ENCODE measurements at places on chromosomes 5 and 9.

DNA sequence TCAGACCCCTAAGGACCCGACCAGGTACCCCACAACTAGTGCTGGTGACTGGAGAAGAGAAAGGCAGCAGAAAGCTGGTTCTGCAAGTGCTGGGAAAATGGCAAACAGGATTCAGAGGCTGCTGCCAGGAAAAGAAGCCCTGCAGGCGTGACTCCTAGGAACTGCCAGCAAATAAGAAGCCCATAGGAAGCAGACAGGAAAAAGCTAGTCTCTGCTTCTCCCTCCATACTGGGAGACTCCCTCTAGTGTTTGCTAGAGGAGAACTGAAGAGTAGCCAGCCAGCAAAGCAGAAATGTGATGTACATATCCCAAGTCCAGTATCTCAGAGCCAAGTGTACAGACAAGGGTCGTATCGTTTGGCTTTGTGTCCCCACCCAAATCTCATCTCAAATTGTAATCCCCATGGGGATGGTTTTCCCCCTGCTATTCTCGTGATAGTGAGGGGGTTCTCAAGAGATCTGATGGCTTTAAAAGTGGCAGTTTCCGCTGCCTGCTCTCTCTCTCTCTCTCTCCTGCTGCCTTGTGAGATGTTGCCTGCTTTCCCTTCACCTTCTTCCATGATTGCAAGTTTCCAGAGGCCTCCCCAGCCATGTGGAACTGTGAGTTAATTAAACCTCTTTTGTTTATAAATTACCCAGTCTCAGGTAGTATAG, 38.1 kb upstream of the TUSC1 start:
- no peak for DNase-seq

- no peak for DNase-seq
Observed at GRCh38 chr5:881551-881935, 11.1 kb downstream of the BRD9 start.

DNA sequence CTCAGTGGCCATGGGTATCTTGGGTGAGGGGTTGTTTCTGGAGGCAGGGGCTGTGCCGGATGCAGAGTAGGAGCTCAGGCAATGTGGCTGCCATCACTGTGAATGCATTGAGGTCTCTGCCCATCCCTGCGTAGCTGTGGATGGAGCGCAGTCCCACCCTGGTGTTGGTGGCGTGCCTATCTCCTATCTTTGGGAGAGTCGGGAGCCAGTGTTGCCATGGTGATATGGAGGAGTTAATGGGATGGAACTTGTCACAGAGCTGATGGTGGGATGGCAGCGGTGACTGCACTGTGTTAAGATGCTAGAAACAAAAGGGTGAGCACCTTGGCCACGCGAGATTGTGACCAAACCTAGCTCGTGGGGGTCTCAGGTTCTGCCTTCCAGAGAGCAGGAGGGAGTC, 197.3 kb downstream of the MELK start:
- no peak for DNase-seq

- DNase-seq: no peak
Observed at GRCh38 chr5:129771058-129771838, 23.4 kb downstream of the MINAR2 start.

GRCh38 chr9:86116425-86116824, 17.1 kb upstream of the GOLM1 start:
- no peak for DNase-seq

GRCh38 chr9:100027543-100027942, 71.3 kb downstream of the ERP44 start:
- DNase-seq: no peak

DNA sequence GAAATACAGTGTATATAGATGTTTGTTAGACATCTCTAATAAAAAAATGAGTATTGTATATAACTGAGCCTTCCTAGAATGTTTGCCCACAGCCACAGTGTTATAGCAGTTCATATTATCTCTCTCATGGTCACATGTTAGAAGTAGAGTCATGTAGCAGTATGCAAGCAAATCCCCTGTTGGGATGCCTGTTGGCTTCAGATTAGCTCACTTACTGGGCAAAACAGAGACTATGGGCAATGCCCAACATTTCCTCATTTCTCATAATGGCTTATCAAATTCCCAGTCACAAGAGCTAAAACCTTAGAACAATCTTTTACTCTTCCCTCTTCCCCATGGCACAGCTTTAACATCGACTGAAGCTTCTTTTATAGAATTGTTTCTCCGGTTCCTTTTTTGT, 27.0 kb upstream of the PDCD1LG2 start:
- DNase-seq: no peak

DNA sequence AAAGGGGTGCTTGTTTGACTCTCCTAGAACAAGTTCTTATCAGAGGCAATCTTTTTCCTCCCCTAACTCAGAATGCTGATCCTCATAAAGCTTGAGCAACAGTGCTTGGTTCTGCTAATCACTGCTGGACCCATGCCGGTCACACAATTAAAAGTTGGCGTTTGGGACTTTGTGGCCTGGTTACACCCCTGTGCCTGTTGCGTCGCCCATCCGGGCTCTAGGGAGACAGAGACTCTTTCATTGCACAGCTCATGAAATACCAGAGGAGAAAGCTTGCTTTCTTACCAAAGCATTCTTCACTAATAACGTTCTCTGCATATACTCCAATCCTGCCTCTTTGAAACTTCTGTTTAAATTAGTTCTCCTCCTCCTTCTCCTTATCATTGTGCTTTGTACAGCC, 301.1 kb downstream of the NR3C1 start:
- no peak for DNase-seq

DNA sequence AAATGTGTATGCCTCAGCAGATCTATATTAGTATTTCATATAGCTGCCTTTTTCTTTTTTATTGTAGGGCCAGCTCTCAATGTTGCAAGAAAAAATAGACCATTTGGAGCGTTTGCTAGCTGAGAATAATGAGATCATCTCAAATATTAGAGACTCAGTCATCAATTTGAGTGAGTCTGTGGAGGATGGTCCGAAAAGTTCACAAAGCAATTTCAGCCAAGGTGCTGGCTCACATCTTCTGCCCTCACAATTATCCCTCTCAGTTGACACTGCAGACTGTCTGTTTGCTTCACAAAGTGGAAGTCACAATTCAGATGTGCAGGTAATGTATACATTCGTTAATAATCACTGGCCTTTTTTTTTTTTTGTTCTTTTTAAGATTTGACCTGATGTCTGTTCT, 23.7 kb downstream of the MAN2A1 start:
- no peak for DNase-seq

DNA sequence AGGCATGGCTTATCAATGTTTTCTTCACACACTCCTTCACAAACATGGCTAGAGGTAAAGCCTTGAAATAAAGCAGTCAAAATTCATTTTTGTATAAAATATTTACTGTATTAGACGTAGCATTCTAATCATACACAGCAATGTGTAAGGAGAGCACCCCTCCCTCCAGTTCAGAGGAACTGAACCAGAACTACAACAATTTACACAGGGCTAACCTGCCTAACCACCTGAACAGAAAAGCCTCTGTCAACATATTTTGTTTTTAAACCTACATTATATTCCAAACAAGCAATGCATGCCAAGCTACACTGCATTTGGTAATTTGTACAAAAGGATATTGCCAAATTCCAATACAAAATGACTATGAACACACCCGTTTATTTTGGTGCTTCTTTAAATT, 41.6 kb downstream of the MLLT3 start:
- DNase-seq: no peak

- no peak for DNase-seq
Observed at GRCh38 chr9:113143432-113144227, 7.2 kb upstream of the SLC31A2 start.
